Umbilical cord (tissue), 2 donors: ENCODE measurements at places on chromosomes 12 and 14. TPM values are rescaled to one million over a fixed set of nuclear protein-coding genes. Genes with fewer than 3 reads are reported as not detected.

OLR1 gene
- 14.9 TPM for total RNA-seq

SLC2A14 gene
- 4.3 TPM for total RNA-seq

CAPZA3 gene
- total RNA-seq = 0.72 TPM

CLEC6A gene
- total RNA-seq = 3.9 TPM

NUAK1 gene
- total RNA-seq = 42.4 TPM

GRCh38 chr14:52391881-52392615 lies 77.9 kb downstream of the PTGER2 start:
- no peak for DNase-seq

DNA sequence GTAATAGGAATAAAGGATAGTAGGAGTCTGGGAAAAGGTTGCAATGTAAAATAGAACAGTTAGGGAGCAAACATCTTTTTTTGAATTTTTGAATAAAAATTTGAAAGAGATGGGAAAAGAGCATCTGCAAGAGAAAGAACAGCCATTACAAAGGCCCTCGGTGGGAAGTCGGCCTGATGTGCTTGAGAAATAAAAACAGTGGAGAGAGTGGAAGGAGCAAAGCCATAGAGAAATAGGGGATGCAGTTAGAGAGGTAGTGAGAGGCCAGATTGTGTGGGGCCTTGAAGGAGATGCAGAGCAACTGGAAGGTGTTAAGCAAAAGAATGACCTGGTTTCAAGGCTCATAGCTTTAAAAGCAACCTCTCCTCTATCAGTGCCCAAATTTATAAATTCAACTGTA lies 409.8 kb downstream of the RERGL start:
- DNase-seq = no peak

DNA sequence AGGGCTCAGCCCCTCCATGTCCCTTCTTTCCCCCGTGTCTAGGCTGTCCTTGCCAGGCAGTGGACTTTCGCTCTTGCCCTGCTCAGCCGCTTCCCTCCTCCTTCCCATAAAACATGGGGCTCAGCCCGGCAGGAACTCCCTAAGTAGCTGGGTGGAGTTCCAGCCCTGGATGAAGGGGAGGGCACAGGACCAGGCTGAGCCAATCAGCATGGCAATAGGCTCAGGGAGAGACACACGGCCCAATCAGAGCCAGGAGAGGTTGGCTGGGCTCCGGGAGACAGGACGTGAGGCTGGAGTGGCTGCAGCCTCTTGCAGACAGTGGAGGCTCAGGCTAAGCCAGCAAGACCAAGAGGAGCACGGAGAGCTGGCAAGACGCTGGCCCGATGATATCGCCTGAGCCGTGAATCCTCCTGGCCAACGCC lies 54.3 kb downstream of the GALNT9 start:
- peak; percentile 66 for DNase-seq

DNA sequence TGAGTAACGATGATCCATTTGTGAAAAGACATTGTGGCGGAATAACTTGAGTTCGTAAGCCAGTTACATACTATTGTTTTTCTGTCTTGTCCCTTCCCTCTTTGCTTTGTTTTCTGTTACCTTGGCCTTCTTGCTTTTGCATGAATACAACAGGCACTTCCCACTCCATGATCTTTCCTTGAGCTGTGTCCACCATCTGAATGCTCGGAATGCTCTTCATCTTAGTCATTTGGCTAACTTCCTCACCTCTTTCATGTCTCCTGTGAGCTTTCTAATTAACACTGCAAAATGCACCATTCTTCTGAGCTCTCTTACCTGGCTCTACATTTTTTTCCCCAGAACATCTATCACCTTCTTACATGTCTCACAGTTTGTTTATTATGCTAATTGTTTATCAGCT lies 10.0 kb downstream of the KNTC1 start:
- DNase-seq = no peak
